Stimulated activated CD4-positive, alpha-beta T cell treated with anti-CD3 and anti-CD28 coated beads, TNF-alpha, amount 100 ng/mL, for 24 hours (primary cell): ENCODE measurements at places on chromosomes 2 and 18.
A peak's percentile ranks its signal among the peaks of the same experiment; 100 is the strongest.

DNA sequence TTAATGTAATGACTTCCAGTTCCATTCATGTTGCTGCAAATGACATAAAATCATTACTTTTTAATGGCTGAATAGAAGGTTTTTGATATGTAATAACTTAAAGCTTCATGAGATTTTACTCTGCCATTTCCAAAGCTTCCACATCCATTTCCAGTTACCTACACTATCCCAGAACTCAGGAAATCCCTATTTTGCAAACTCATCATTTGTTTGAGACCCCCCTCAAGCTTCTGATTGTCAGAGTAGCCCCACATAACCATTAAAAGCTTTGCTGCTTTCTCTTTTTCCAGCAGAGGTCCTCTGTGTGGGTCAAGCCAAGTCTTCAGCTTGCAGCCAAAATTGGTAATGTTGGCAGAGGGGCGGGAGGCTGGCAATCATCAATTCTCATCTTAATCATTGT, 50.6 kb upstream of the IL1R1 start:
- DNase-seq: no peak

DNA sequence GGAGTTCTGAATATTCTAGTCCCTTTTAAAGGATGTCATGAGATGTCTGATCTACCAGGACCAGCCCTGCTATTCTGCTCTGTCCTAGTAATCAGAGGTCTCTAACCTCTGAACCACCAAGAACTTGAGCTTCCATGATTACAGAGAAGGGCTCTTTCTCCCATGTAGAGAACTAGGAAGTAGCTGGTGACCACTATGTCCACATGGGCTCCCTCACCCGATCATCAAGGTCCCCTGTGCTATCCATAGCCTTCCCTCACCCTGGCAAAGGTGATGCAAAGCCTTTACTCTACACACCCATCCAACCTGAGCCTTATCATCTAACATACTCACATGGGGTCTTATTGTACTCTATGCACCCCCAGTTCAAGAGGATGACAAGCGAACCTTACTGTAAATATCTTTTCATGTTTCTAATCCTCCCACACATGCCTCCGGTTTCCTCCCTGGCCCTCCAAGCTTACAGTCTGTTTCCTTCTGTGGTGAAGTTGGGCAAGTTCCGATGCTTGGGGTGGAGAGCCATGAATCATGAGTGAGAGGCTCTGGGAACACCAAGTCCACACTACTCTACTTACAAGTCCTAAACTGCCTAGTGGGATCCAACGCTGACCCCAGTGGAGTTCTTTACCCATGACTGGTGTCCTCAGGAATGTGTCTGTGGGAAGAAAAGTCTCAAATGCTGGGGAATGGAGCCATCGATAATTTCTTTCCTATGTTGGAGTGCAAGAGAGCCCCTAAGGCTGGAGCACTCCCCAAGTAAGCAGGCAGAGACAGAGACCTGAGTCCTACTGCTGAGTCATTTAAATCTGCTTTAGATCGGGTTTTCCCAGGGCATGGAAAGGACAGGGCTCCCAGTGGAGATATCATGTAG, 73.3 kb upstream of the KLF7 start:
- peak; percentile 44 for DNase-seq

GRCh38 chr18:74530584-74530862, 3.8 kb upstream of the CNDP1 start:
- no peak for DNase-seq

GRCh38 chr2:239184968-239185903, 215.6 kb downstream of the HDAC4 start:
- DNase-seq: no peak

- no peak for DNase-seq
Measured at GRCh38 chr18:74797577-74798151, 200.0 kb downstream of the ZNF407 start.

GRCh38 chr2:70556608-70557007, 3.0 kb upstream of the TGFA start:
- DNase-seq: no peak

DNA sequence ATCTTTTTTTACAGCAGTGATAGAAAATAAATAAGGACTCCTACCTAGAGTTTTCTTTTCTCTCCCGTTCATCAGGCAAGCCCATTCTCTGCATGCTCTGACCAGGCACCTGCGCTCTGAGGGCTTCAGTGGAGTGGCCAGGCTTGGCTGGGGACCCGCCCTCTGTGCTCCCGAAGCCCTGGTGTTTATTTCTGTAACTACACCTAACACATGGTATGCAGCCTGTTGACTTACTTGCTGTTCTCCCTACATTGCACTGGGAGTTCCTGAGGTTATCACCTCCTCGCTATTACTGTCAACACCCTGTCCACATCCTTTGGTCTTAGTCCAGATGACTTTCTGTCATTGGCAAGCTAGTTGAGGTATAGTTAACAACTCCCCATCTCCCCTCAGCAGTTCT, 317.7 kb downstream of the LPIN1 start:
- no peak for DNase-seq

DNA sequence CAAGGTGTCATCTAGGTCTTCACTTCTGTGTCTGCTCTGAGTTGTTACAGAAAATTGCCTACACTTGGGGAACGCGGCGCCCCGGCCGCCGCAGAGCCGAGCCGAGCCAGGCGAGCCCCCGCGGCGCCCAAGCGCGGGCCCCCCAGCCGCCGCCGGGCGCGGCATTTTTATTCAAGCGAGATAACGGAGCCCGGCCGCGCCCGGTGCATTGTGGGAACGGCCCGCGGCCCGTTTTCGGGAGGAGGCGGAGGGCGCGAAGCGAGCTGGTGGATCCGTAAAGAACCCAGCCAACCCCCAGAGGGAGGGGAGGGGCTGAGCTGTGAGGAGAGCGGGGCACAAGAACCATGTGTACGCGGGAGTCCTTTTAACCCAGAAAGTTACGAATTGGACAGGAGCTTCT, 191.8 kb downstream of the FTCDNL1 start:
- no peak for DNase-seq

GRCh38 chr2:130846686-130847375, 10.1 kb downstream of the ARHGEF4 start:
- no peak for DNase-seq

DNA sequence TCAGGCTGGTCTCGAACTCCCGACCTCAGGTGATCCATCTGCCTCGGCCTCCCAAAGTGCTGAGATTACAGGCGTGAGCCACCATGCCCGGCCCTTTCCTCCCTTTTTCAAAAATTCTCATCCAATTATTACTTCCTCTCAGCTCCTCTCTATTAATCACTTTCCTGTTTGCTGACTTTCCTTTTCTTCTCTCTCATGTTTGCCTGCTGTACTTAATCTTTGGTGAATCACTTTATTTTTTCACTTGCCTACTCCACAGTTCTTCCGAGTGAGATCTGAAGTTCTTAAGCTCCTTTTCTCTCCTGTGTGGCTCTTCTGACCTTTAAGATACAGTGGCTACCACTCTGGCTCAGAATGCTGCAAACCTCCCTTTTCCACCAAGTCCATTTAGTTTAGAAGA, 126.3 kb upstream of the SERTAD2 start:
- no peak for DNase-seq

- DNase-seq: no peak
Measured at GRCh38 chr2:109558076-109558882, 55.5 kb downstream of the SEPTIN10 start.

- no peak for DNase-seq
Measured at GRCh38 chr2:85806358-85807118, 52.7 kb downstream of the ATOH8 start.

- DNase-seq: no peak
Measured at GRCh38 chr2:219282375-219282774, 3.2 kb downstream of the DNAJB2 start.
